ENCODE measurements at places on chromosomes 3 and 15.
A peak's percentile ranks its signal among the peaks of the same experiment; 100 is the strongest.

DNA sequence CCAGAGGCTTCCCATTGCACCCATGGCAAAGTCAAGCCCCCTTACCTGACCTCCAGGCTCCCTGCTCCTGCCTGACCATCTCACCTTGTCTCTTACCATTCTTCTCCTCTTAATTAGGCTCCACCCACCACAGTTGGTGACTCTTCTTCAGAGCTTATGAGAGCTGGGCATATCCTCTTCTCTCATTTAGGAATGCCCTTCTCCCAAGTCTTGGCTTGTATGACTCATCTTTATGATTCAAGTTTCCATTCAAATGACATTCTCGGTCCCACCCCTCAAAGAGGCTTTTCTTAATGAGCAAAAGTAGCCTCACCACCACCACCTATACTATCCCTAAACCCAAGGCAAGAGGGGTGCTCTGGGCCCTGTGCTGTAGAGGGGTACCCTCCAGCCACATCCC is 55.3 kb upstream of the NUDT16 start:
- DNase-seq, result no peak

DNA sequence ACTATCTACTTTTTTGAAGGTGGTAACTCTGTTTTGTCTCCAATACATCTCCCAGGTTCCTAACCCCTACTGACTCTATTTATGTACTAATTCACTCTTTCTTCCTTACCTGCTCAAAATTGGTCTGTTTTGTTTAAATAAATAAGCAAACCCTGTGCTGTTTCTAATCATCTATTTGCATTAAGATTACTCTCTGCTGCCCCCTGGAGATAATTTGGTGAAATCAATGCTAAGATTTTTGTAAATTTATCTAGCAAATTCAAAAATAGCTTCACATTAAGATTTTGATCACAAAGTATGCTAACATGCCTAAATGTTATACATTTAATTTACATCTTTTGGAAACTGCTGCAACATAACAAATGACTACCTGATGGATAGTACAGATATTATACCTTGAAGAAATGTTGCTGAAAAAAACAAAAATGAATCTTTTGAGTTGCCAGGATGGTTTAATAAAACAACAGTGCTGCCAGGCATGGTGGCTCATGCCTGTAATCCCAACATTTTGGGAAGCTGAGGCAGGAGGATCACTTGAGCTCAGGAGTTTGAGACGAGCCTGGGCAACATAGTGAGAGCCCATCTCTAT is 4.4 kb upstream of the CD200R1 start:
- DNase-seq, result no peak

DNA sequence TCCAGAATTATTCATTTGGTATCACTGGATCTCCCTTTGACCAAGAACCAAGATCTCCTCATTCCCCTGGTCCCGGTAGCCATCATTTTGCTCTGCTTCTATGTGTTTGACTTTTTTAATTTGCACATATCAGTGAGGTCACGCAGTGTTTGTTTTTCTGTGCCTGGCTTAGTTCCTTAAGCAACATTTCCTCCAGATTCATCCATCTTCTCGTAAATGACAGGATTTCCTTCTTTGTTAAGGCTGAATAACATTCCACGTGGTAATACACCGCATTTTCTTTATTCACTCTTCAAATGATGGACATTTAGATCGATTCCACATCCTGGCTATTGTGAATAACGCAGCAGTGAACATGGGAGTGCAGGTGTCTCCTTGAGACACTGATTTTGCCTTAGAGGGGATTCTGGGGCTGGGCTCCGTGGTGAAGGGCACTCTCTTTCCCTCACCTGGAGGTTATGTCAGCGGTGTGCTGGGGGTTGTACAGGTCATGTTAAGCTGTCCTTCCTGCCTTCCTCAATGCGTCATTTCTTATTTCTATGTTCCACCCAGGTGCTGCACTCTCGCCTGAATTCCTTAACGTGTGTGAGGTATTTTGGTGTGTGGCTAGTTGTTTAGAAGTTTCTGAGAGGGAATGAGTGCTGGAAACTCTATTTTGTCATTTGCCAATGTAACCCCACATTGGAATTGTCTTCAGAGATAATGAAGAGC is 212.2 kb downstream of the LPP start:
- no peak for DNase-seq

GRCh38 chr3:98013411-98014267 is 21.5 kb downstream of the GABRR3 start:
- DNase-seq, result no peak

- no peak for DNase-seq
Observed at GRCh38 chr3:183481582-183481981, 53.2 kb upstream of the MCF2L2 start.

- no peak for DNase-seq
Observed at GRCh38 chr15:57731530-57732103, 25.1 kb downstream of the POLR2M start.

DNA sequence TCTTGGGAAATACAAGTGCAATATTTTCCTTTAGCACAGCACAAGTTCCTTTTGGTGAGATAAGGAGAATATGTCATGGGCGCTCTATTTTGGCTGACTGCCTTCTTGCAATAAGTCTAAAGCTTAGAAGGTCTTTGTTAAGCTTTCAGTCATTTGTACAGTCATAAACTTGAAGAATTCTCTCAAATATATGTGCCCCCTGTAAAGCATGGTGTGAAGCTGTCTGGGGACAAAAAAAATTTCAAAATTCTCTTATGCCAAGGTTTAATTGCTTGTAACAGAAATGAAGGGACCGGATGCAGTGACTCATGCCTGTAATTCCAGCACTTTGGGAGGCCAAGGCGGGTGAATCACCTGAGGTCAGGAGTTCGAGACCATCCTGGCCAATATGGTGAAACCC is 21.7 kb upstream of the ARID3B start:
- no peak for DNase-seq

DNA sequence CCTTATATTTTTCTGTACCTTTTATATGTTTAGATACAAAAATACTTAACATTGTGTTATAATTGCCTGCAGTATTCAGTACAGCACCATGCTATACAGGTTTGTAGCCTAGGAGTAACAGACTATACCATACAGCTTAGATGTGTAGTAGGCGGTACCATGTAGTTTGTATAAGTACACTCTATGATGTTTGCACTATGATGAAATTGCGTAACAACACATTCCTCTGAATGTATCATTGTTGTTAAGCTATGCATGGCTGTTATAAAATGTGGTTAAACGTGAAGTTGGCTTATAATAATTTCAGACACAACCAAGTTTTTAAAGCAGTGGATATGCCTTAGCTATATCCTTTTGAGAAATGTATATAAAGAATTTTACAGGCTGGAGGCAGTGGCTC is 328.3 kb downstream of the PLCL2 start:
- no peak for DNase-seq

DNA sequence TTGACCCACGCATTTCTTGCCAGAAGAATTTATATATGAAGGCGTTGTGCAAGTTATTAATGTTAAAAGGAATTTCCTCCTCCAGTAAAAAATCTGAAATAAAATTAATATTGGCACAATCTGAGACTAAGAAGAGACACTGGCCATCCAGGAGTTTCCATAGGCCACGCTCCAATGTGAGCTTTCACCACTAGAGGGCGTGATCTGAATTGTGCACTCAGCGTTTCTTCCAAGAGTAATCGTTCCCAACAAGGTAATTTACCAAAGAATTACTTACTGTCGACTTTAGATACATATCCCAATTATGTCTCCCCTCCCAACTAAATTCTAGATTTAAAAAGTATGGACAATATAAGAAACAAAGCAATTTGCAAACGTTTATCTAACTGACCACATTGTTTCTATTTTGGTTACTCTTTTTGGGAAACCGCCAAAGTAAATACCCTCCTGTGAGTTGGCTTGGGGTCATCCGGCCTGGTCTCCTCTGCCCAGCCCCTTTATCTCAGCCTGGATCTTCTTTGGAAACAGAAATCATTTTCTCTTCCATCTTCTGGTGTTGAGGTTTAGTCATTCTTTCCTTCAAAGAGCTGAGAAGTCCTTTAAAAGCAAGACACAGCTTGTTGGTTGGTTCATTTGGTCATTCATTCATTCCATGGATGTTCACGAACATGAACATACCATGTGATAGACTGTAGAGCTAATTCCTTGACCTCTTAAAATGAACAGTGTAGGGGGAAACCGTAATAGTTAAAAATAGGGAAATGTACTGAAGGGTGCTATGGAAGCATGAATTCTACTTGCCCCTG is 26.2 kb downstream of the POLR2M start:
- peak; percentile 16 for DNase-seq

GRCh38 chr15:39874890-39875549 is 45.0 kb downstream of the GPR176 start:
- DNase-seq, result no peak

GRCh38 chr3:133476971-133477375 is 77.1 kb downstream of the BFSP2 start:
- no peak for DNase-seq

DNA sequence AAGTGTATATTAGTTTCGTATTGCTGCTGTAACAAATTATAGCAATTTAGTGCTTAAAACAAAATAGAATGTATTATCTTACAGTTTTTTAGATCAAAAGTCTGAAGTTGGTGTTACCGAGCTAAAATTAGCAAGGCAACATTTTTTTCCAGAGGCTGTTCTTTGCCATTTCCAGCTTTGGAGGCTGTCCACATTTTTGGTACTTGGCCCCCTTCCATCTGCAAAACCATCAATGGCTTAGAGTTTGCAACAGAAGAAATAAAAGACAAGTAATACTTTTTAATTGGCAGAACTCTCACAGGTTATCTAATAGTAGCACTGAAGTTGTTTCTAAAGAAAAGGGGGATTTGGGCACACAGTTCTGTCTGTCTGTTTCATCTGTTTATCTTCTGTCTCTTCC is 1248.5 kb downstream of the ROBO1 start:
- DNase-seq, result no peak

DNA sequence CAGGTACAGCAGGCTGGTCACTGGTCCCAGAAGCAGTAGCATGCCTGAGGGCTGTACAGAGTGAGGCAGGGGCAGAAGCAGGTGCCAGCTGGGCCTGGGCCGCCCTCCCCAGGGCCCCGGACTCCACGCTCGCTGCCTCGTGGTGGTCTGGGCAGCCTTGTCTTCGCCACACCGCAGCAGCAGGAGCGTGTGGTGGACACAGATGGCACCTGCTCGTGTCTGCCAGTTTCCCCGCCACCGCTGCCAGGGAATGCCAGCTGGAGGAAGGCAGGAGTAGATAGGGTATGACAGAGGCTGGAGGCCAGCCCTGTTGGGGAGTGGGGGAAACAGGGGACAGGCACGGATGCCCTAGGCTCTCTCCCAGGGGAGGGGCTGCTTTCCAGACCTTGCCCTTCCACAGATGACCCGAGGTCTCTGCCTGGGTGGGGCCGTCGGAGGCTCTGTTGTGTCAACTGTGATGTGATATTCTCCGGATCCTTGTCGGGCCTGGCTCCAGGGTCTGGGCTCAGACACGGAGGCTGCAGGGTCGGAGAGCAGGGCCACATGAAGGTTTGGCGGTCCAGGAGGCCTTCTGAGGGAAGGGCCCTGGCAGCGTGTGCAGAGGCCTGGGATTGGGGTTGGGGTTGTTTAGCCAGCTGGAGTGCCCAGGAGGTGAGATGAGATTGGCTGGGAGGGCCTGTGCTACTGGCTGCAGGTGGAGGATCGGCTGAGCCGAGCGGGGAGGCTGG is 33.6 kb downstream of the GOLGA6L10 start:
- no peak for DNase-seq

DNA sequence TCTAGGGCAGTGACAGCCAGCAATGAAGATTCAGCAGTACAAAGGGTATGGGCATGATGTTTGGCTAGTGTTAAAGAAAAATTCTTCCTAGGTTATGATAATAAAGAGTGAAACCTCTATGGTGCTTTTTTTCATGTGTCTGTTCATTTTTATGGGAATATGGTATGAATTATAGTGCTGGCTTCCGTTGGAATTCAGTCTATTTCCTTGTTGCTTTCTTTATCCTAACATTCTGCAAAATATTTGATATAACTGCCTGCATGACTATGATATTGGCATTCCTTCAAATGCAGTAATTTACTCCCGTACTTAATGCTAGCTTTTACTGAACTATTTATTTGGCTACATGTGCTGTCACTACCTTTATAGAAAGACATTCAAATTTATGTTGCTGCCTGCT is 57.6 kb upstream of the ATP11B start:
- no peak for DNase-seq

DNA sequence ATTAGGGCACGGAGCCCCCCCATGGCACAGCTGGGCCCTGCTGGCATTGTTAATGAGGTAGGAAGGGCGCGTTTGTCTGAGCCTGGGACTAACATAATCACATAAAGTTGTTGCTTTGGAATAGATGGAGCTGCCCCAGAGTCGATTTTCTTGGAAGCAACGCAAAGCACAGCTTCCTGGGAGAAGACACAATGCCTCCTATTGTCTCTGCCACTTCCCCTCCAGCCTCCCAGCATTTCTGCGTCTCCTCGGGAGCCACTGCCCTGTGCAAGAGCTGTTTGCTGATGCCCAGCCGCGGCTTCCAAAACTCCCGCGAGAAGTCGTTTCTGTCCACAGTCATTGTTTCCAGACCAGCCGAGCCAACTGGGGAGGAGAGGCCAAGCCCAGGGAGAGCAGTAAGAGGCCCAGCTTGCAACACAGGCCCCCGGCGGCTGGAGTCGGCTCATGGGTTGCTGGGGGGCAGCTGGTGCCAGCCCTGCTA is 18.1 kb upstream of the ALDH1A3 start:
- DNase-seq, result peak; percentile 34

DNA sequence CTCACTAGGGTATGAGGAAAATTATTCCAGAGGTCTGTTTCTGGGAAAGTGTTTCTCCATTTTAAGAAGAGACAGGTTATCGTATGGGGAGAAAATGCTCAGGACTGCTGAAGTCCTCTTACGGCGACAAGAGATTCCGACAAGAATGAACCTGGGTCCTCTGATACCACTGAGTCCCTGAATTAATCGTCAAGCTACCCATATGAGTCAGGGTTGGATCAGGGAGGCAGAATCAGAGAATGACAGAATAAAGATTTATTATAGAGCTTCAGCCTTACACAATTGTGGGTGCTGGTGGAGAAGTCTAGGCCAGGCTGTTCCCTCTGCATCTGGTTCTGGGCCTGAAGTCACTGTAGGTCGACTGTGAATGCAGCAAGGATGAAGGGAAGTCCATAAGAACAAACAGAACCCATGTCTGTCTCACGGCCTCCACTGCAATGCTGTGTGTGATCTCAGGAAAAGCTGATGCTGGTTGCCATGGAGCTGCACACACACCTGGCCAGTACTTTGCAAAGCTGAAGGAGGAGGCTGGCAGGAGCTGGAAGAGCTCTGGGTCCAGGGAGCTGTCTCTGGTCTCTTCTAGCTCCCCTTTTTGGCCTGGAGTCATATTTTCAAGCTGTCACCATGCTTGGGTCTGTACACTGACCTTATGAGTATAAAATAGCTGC is 83.9 kb downstream of the HHLA2 start:
- no peak for DNase-seq

DNA sequence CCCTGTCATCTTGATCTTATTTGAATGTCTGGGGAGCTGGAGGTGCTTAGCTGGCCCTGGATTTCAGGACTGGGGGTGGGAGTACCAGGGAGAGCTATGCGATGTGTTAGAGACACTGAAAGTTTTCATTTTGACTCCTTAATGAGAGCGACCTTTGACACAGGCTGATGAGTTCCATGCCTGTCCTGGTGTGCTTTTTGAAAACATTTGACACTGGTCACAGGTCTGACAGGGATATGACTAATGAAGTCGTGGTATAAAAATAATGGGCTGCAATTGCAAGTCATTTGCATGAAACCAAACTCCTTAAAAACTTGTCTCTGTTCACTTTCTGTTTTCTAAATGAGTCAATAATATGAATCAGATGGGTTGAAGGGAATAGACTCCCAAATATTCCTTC is 81.9 kb downstream of the MECOM start:
- DNase-seq, result no peak

Measured in anterior cingulate cortex (tissue), 58 donors.